ENCODE measurements at places on chromosomes 7 and 10.
A peak's percentile ranks its signal among the peaks of the same experiment; 100 is the strongest.

- no peak for DNase-seq
Measured at GRCh38 chr7:149381245-149381644, 79.6 kb downstream of the ZNF777 start.

- no peak for DNase-seq
Measured at GRCh38 chr10:6877336-6877721, 297.3 kb upstream of the PRKCQ start.

DNA sequence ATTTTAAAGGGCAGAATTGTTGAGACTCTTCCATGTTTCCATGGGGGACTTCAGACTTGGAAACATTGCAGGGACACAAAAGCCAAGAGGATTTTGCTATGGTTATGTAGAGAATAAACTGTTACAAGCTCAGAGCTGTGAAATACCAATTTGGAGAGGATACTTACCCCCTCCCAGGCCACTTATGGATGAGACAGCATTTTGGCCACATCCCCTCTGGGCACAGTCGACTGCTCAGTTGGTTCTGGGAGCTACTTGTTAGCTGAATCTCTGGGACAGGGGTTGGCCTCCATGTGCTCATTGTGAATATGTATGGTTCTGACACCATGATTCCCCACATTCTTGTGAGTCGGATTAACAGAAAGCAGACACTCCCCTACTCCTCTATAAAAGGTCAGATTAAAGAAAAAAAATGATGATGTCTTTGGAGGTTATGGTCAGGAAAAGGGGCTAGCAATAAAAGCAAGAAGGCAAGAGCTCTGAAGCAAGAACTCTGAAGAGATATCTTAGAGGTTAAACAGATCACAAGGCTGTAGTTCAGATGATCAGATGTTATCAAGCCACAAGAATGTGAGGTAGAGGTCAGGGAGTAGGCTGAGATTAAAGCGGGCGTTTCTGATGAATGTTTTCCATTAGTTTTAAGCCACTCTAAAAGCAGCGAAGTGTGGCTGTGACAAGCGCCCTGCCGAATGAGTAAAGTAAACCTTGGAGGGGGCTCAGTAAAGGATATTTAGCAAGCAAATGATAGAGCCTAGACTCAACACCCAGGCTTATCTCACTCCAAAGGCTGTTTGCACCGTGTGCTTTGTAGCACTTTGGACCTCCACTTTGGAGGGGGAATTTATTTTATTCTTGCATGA is 17.2 kb downstream of the STAMBPL1 start:
- DNase-seq = peak; percentile 40

GRCh38 chr10:103098240-103098639 is 94.8 kb downstream of the NT5C2 start:
- DNase-seq = no peak

GRCh38 chr7:106848851-106849442 is 16.1 kb upstream of the PIK3CG start:
- DNase-seq = no peak

DNA sequence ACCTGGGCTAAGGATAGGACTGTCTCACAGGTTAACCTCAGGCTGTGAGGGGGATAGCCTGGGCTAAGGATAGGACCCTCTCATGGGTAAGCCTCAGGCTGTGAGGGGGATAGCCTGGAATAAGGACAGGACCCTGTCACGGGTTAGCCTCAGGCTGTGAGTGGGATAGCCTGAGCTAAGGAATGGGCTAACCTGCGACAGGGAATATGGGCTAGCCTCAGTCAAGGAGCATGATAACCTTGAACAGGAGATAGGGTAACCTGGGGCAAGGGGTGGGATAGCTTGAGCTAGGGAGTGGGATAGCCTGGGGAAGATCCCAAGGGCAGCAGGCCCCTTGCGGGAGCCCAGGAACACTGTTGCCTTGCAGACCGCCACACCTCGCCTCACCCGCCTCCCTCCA is 42.7 kb downstream of the GRID2IP start:
- DNase-seq = no peak

DNA sequence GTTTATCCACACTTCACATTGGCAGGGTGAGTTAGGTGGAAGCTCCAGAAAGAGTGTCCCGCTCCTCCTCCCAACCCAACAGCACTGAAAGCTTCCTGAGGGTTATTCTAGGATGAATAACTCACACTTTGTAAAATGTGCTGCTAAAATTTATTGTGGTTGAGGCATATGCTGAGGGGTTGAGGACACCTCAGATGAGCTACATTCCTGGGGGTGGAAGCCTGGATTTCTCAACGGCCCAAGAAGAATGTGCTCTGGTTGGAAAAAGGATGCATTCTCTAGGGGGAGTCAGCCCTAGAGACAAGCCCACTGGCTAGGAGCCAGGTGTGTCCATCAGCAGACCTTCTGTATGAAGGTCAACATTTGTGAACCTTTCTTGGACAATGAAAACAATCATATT is 91.5 kb upstream of the PDE1C start:
- DNase-seq = no peak

DNA sequence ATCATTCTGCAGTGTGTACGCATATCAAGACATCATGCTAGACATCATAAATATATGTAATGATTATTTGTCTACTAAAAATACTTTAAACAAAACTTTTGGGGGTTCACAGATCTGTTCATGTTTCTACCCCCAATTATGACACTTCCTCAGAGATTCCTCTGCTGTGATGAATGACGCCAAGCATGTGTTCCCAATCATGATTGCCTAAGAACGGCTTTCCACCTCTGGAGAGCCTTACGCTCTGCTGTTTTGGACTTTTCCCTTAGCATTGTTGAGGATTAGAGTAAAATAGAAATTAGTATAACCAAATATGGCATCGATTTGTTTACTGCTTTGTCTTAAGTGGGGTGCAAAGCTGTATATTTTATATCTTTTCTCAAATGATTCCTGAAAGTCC is 236.3 kb upstream of the IGFBP3 start:
- DNase-seq = no peak

GRCh38 chr10:31930023-31930751 is 1.6 kb upstream of the ARHGAP12 start:
- no peak for DNase-seq

DNA sequence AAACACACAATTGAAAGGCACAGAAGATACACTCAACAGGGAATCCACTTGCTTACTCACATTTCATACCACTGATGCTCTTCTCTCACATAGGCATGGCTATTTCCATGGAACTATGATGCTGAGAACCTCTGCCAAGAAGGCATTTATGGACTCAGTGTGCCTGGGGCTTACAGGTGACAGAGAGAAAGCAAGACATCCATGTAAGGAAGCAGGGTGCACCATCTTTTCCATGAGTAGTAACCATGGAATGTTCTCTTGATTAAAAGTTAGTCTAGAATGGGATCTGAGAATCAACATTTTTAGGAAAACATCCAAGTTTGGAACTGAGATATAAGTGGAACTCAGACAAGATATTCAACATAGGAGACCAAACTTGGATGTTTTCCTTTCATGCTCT is 52.5 kb upstream of the MACC1 start:
- DNase-seq = no peak

DNA sequence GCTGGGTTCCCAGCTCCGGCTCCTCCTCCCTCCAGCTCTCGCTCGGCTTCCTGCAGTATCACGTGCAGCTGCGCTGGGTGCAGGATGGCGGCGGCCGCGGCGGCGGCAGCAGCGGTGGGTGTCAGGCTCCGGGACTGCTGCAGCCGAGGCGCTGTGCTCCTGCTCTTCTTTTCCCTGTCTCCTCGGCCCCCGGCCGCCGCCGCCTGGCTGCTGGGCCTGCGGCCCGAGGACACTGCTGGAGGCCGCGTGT is at the start of gene CNNM1:
Gene CNNM1, plus strand, starts transcription at position 53 of the 250 bp plus-strand sequence. Its CDS starts 32 bp downstream, at position 85.
- DNase-seq = no peak

GRCh38 chr7:107958764-107959526 is 44.0 kb downstream of the LAMB1 start:
- DNase-seq = no peak

DNA sequence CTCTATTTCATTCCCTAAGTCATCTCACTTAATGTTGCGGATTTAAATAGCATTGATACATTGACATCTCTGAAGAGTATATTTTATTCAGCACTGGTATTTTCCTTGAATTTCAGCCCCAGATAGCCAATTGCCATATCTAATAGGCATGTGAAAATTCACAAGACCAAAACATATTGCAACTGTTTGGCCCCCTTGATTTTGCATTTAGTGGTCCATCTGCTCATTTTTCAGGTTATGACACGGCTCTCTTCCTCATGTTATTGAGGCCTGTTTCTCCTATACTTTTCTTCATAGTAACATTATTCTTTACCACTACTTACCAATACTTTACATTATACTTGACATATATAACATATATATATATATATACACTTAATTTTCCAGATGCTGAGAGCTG is 43.7 kb downstream of the MKLN1 start:
- DNase-seq = no peak

DNA sequence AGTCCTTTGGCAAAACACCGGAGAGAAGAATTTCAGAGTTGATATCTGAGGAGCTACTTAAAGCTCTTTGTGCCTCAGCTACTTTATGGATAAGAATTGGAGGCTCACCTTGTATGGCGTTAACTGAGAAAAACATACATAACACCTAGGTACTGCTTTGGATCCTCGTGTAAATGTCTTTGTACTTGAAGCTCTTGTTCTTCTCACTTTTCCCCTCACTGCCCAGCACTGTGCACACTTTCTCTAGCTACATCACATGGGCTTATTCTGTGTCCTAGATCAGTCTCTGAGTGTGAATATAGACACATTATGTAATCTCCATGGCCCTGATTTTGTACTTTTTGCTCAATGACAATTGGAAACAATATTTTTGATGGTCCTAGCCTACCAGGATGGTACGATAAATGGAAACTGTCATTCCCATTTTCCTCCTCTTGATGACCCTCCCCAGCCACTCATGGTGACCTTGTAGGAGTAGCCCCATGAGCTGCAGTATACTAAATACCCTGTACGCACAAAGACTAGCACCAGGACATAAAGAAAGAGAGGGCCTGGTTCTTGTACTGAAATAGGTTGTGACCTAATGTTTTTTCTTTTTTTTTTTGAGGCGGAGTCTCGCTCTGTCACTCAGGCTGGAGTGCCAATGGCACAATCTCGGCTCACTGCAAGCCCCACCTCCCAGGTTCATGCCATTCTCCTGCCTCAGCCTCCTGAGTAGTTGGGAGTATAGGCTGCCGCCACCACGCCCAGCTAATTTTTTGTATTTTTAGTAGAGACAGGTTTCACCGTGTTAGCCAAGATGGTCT is 22.1 kb downstream of the STAMBPL1 start:
- DNase-seq = no peak

- DNase-seq = no peak
Measured at GRCh38 chr7:6423942-6424701, 23.6 kb downstream of the DAGLB start.

GRCh38 chr7:92717993-92718716 is 118.2 kb downstream of the CDK6 start:
- peak; percentile 49 for DNase-seq

GRCh38 chr10:115674496-115674895 is 581.3 kb downstream of the ATRNL1 start:
- DNase-seq = no peak

DNA sequence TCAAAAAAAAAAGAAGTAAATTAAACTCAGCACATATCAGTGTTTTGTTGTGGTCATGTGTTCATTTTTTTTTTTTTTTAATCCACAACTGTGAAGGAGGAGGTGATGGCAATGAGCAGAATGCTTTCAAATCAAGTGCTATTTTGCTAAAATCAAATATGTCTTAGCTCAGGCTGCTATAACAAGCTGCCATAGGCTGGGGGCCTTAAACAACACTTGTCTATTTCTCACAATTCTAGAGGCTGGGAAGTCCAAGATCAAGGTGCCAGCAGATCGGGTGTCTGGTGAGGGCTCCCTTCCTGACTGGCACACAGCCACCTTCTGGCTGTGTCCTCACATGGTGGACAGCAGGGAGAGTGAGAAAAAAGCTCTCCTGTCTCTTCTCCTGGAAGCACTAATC is 203.9 kb downstream of the FAM107B start:
- DNase-seq = no peak

GRCh38 chr10:3564346-3565002 is 220.5 kb downstream of the KLF6 start:
- DNase-seq = no peak

DNA sequence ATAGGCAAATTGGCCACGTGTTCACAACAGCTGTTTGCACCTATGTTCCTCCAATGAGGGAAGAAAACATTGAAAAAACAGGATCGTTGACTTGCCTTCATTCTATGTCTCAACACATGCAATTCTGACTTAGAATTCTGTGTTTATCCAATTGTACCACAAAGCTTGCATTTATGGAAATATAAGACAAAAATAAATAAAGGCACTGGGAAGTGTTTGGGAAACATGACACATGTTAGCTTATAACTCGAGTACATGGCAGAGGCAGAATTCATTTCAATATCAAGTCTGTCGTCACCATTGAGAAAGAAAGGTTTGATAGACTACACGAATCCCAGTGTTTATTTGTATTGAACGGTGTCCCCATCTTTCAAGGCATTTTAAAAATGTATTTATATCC is 291.2 kb downstream of the AHR start:
- no peak for DNase-seq

- no peak for DNase-seq
Measured at GRCh38 chr10:60283397-60283796, 106.3 kb downstream of the ANK3 start.

DNA sequence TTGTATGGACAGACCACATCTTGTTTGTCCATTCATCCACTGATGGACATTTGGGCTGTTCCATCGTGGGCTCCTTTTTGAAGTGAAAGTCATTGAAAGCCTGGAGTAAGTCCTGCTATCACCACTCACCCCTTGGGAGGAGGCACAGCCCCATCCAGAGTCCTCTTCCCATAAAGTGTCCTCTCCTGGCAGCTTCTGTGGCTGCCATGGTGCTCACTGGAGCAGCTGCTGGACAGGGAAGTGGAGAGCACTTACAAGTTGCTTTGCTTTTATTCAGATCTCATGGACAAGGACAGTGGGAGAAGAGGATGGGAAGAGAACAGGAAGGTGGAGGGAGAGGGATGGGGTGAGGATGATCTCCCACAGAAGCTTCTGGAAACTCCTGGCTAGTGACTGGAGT is 18.5 kb upstream of the EIF5AL1 start:
- no peak for DNase-seq

GRCh38 chr7:15248514-15248913 is 313.3 kb downstream of the AGMO start:
- no peak for DNase-seq

DNA sequence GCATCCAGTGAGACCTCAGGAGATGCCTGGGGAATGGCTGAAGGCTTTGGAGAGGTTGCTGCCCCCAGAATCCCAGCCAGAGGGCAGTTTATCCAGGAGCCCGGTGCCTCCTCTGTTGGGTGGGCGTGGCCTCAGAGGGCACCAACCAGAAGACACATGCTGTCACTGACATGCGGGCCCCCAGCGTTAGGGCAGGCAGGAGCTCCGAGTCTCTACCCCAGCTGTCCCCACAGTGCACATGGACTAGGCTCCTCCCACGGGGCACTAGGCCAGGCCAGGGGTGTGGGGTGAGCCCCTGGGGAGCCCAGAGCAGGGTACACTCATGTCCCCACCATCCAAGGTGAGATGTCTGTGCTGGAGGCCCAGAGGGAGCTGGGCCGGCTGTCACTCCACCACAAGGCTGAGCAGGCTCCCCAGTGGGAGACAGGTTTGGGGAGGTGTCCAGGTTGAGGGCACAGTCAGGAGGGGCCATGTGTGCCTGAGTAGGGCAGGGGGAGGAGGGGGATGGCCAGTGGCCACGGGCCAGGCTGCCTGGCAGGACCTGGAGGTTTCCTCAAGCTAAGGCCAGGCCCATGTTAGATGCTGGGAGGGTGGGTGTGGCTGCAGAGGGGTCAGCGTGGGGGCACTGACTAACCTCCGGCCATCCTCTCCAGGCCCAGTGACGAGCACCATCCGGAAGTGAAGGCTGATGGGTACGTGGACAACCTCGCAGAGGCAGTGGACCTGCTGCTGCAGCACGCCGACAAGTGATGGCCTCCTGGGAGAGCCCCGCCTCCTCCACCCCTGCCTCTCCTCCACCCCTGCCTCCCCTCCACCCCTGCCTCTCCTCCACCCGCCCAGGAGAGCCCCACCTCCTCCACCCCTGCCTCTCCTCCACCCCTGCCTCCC is 131.3 kb downstream of the FAM53B start:
- DNase-seq = no peak

Data from activated CD4-positive, alpha-beta T cell treated with anti-CD3 and anti-CD28 coated beads for 4 hours (primary cell).